SK-N-SH (cell line): ENCODE measurements at places on chromosomes 6 and 20. TPM values are rescaled to one million over a fixed set of nuclear protein-coding genes. Genes with fewer than 3 reads are reported as not detected.
A peak's percentile ranks its signal among the peaks of the same experiment; 100 is the strongest.

GRCh38 chr6:42978487-42978838 is 518 bp downstream of the PEX6 start:
- peak; percentile 72 for DNase-seq

DNA sequence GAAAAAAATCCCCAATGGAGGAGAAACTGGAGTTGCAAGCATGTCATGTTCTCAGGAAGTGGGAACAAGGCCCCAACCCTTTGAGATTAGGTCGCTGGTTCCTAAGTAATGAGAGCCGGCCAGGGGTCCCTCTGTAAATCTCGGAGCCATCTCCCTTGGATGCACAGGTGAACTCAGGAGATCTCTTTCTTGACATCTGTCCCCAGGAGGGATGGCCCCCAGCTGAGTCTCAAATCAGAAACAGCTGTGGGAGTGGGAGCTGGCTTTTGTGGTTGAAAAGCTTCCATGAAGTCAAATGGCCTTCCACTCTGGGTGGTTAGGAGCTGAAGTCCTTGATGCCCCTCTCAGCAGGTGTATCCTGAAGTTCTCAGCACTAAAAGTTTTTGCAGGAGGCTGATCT is 257.1 kb downstream of the BMP7 start:
- DNase-seq: no peak

The SCRT2 gene
- not detected in 2 replicates for polyA plus RNA-seq

The WASF1 gene
- 31.4 and 35.9 TPM in 2 replicates for polyA plus RNA-seq

DNA sequence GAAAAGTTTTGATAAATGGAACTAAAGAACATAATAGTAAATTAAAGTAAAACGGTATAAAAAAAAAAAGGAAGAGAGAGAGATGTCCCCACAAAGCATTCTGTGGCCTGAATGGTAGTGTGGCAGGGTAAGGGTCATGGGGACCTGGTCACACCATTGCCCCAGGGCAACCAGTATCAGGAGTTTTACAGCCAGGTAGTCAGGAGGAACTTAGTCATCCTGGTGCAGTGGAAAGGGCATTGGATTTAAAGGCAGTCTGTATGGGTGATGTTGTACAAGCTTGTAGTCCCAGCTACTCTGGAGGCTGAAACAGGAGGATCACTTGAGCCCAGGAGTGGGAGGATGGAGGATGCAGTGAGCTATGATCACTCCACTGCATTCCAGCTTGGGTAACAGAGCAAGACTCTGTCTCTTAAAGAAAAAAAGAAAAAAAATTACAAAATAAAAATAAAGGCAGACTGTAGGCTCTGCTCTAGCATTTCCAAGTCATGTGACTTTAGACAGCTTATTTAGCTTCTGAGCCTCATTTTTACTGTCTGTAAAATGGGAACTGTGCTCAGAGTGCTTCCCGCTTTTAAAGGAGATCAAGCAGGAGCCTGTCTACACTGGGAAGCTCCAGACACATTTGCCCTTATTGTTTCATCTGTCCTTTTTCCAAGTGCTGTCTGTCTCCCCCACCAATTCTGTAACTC is 112.8 kb upstream of the ARMC2 start:
- DNase-seq: no peak

DNA sequence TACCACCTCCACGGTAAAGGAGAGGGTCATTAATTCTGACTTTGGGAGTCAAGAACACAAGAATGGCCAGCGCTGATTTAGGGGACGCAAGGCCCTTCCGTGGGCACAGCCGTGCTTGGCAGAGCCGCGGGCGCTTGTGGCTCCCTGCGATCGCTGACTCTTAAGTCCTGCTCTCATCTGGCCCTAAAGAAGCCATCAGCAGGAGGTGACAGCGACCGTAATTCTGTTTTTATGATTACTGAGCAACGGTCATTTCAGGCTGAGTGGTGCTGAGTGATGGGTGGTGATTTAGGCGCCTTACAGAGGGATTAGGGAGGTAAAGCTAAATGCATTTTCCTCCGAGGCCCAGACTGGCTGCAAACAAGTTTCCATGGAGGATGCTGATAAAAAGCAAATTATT is 364.6 kb upstream of the SULF2 start:
- DNase-seq: no peak

The TUBE1 gene
- polyA plus RNA-seq: 11.9 and 14.6 TPM in 2 replicates

DNA sequence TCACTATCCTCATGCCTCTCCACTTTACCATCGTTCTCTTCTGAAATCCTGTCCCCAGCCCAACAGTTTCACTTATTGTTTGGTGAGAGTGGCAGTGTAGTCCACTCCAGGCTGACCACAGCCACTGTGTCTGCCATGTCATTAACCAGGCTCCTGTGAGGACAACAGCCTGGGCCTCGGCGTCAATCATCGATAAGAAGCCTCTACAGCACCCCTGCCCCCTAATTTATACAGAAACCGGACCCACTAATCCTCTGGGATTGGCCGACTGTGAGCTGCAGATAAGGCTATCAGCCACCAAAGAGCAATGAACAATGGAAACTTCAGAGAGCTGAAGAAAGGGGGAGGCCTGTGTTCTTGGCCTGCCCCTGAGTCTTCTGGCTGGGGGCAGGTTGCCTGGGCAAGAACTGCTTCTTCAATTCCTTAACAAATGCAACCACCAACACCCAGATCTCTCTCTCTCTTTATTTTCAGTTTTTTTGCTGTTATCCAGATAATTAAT is 3.4 kb downstream of the EGFL8 start:
- DNase-seq: no peak

- no peak for DNase-seq
Observed at GRCh38 chr20:25283221-25283951, 35.5 kb downstream of the PYGB start.

DNA sequence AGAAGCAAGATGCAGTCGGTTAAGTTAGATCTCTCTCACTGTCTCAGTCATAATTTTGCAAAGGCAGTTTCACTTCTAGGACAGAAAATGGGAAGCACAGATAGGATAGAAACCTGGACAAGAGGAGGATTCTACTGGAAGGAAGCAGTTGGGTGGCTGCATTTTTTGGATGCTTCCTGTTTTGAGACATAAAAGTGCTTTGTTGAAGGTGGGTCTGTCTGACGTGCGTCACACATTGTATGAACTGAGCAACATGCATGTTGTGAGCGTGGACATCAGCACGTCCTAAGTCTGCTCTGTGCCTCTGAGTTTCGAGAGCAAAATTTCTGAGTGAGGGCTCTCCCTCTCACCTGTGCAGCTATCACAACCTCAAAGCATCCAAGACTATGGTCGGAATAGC is 68.7 kb upstream of the SNX9 start:
- DNase-seq: no peak
